ENCODE measurements at places on chromosomes 6 and 20. TPM values are rescaled to one million over a fixed set of nuclear protein-coding genes. Genes with fewer than 3 reads are reported as not detected.

RNF39 gene
- total RNA-seq, result 1.1 TPM

GRCh38 chr20:63086421-63087235 is 79.9 kb upstream of the BHLHE23 start:
- no peak for DNase-seq

- no peak for DNase-seq
Observed at GRCh38 chr20:36562724-36563123, 10.7 kb upstream of the TGIF2 start.

EZR gene
- total RNA-seq, result 161 TPM

DNA sequence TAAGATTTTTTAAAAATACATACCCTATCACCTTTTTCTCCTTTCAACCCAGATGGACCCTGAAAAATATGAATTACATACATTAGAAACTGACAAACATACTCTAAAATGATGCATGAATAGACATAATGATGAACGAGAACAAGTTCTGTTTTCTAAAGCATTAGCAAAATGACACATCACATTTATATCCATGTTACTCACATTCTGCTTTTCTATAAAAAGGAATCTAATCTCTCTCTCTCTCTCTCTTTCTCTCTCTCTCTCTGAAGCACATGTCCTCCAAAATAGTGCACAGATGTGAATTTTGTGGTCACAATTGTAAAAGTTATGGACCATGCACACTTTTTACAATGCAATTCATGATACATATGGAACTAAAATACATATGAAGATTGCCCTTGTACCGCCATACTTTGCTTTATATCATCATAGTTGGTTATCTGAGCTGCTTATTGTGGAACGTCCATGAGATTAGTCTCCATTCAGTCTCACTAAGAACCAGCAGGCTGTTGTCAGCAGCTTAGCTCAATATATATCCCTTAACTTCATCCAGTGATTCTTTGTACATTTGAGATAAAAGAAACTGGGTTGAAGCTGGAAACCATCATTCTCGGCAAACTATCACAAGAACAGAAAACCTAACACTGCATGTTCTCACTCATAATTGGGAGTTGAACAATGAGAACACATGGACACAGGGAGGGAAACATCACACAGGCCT is 114.2 kb downstream of the COL12A1 start:
- DNase-seq, result no peak

DNA sequence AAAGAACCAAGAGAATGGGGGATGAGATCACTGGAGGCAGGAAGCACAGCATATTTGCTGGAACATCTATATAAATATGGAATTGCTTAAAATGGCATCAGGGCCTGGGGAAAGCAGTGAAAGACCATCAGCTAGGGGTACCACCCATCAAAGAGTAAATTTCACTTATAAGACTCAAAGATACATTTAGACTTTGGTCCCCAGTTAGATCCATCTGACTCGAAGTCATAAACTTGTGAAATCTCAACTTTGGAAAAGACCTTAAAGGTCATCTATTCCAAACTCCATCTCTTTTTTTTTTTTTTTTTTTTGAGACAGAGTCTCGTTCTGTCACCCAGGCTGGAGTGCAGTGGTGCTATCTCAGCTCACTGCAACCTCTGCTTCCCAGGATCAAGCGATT is 109.8 kb downstream of the UNC5CL start:
- DNase-seq, result no peak

GRCh38 chr6:4820704-4821276 is 44.6 kb downstream of the CDYL start:
- DNase-seq, result no peak

LY6G5B gene
- 0.67 TPM for total RNA-seq

GRCh38 chr6:20126102-20126752 is 86.0 kb downstream of the MBOAT1 start:
- no peak for DNase-seq

RAB32 gene
- total RNA-seq, result 18.6 TPM

DNA sequence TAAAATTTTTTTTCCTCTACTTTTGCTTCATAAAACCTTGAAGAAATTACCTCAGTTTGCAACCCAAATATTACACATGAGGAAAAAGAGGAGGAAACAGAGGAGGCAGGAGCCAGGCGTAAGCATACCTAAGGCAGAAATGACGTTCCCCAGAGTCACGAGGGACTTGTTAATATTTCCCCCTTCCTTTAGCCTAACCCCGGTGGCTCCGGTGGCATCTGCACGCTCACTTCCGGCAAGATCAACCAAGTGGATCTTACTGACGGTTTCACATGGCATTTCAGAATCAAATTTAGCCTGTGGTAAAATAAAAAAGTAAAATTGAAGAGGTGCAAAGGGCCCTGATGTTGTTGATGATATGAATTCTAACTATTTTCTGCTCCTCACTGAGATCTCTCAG is 67.4 kb downstream of the KIF16B start:
- DNase-seq, result no peak

All from right atrium auricular region (tissue), 2 donors.